ENCODE measurements at places on chromosomes 4 and X.

DNA sequence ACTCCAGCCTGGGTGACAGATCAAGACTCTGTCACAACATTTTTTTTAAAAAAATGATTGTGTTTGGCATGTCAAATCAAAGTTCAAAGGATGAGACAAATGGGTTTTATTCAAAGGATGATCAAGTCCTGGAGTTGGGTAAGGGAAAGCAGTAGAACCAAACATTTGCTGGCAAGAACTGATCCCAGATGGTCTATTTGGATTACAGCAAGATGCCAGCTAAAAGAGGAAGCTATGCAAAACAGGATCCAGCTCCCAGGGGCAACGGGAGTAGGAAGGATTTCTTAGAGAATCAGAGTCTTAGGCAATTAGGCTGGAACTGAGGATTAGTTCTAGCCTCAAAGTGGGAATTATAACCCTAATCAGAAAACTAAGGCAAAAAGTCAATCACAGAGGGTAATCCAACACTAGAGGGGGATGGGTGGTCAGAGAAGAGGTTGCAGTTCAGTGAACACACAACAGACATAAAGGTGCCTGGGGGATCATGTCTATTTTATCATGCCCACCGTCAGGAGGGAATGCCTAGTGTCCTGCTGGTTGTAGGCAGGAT lies 133.0 kb upstream of the PLS3 start:
- H3K27ac ChIP-seq: no peak overlapping the region
- H3K27me3 ChIP-seq: peaks cover 43% of the 10 kb centered on the region
- H3K36me3 ChIP-seq: no peaks in the 10 kb centered on the region
- H3K4me3 ChIP-seq: no peak overlapping the region
- no peak for DNase-seq

GRCh38 chr4:10898072-10898471 lies 213.5 kb upstream of the CLNK start:
- H3K36me3 ChIP-seq: no peaks in the 10 kb centered on the region
- no peak overlapping the region for H3K27ac ChIP-seq
- H3K4me3 ChIP-seq: no peak overlapping the region
- no peak for DNase-seq

DNA sequence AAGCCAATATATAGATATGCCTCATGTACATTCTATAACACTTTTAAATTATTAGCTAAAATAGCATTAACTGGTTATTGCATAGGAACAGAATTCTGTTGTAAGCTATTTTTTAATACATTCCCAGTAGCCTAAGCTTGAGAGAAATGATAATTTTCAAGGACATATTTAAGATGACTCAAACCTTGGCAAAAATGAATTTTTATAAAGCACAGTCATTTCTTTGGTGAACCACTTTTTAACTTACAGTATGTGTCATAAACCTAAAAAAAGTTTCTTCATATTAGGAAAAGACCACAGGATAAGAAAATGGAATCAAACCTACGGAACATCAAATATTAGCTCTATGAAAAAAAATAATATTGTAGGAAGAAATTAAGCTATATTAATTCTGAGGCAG lies 986.3 kb downstream of the STIM2 start:
- no peaks in the 10 kb centered on the region for H3K27me3 ChIP-seq
- no peaks in the 10 kb centered on the region for H3K36me3 ChIP-seq
- H3K4me3 ChIP-seq: no peak overlapping the region
- no peak overlapping the region for H3K27ac ChIP-seq
- no peak for DNase-seq

DNA sequence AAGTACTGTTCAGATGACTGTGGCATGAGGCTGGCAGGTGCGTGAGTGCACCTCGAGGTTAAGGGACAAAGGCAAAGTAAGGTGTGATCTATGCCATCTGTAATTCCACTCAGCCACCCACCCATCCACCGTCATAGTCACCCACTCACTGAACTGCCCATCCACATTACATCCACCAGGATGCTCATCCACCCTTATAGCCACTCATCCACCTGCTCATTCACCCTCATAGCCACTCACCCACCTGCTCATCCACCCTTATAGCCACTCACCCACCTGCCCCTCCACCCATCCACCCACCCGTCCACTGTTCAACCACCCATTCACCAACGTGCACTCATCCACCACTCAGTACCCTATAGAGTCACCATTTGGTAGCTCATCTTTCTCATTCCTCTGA lies 64.1 kb upstream of the UXT start:
- peaks cover 31% of the 10 kb centered on the region for H3K27me3 ChIP-seq
- no peaks in the 10 kb centered on the region for H3K36me3 ChIP-seq
- no peaks in the 10 kb centered on the region for H3K4me1 ChIP-seq
- H3K4me3 ChIP-seq: no peak overlapping the region
- no peak for DNase-seq

GRCh38 chrX:40018041-40018440 lies 79.7 kb downstream of the BCOR start:
- DNase-seq: no peak
- no peak overlapping the region for H3K4me3 ChIP-seq
- peaks cover 25% of the 10 kb centered on the region for H3K27me3 ChIP-seq
- H3K27ac ChIP-seq: no peak overlapping the region
- H3K4me1 ChIP-seq: peaks cover 21% of the 10 kb centered on the region

DNA sequence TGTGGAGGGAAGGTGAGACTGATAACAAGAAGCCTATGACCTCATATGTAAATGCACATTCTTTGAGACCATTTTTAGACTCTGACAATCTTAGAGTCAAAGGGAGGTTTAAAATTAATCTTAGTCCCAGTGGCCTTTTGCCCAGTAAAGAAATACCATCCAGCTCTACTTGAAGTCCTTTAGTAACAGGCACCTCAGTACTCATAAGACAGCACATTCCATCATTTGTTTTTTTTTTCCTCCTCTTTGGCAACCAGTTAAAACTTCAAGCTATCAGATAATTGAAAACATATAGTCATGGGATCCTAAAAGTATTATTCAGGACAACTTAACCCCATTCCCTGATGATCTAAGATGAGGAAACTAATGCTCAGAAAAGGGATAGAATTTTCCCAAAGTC lies 4.6 kb downstream of the EDA2R start:
- no peak overlapping the region for H3K27ac ChIP-seq
- H3K27me3 ChIP-seq: peaks cover 27% of the 10 kb centered on the region
- no peaks in the 10 kb centered on the region for H3K36me3 ChIP-seq
- peaks cover 1% of the 10 kb centered on the region for H3K4me1 ChIP-seq
- H3K4me3 ChIP-seq: no peak overlapping the region

DNA sequence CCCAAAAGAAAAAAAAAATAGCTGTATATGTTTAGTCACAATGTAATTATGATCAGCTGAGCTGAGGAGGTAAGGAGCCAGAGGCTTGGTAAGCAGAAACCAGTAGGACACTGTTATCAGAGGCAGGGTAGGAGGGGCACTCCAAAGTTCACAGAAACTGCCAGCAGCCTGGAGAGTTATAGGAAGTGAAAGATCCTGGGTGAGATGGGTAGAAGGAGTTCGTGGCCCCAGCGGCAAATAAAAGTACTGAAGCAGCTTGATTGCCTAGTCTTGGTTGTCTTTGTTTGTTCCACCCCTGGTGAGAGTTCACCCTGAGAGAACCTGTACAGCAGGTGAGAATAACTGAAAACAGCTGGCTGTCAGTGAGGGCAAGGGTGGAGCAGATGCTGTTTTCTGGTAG lies 340.8 kb downstream of the ADGRL3 start:
- H3K4me1 ChIP-seq: no peaks in the 10 kb centered on the region
- H3K36me3 ChIP-seq: no peaks in the 10 kb centered on the region
- DNase-seq: no peak
- H3K27ac ChIP-seq: no peak overlapping the region

- H3K27ac ChIP-seq: no peak overlapping the region
- no peak overlapping the region for H3K4me3 ChIP-seq
- DNase-seq: no peak
These were observed 63.8 kb upstream of the GATB start for GRCh38 chr4:151824656-151825055.

- H3K36me3 ChIP-seq: no peaks in the 10 kb centered on the region
- peak overlapping the region; percentile 47 for H3K4me3 ChIP-seq
- no peak for DNase-seq
- H3K4me1 ChIP-seq: peaks cover 38% of the 10 kb centered on the region
- peak overlapping the region; percentile 63 for H3K27ac ChIP-seq
These were observed 173.7 kb upstream of the LEF1 start for GRCh38 chr4:108342325-108342970.

DNA sequence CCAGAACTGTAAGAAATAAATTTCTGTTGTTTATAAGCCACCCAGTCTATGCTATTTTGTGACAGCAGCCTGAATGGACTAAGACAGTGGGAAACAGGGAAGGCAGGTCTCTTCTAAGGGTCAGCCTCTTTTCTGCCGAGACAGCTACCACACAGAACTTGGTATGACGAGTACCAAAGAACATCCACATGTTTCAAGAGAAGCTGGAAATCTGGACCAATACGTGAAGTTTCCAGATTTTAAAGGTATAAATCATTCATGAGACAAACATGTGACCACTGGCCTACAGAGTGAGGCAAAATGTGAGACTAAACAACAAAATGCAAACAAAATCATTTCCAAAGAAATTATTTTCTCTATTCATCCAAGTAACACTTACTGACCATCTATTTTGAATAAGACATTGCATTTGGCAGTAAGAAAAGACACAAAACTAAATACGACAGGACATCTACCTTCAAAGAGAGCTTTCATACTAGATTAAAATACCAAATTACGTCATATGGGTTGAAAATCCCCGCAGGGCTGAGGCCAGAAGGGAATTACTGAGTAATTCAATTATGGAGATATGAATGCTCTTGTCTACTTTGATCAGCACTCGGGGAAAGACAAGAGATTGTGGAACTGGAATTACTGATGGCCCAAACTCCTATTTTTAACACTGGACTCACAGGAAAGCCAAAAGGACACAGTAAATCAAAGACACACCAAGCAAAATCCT lies 7.2 kb downstream of the SCARB2 start:
- no peak for DNase-seq
- H3K4me1 ChIP-seq: peaks cover 41% of the 10 kb centered on the region
- no peaks in the 10 kb centered on the region for H3K27me3 ChIP-seq
- H3K36me3 ChIP-seq: no peaks in the 10 kb centered on the region
- H3K4me3 ChIP-seq: no peak overlapping the region

- no peak overlapping the region for H3K4me3 ChIP-seq
- no peak overlapping the region for H3K27ac ChIP-seq
- no peaks in the 10 kb centered on the region for H3K36me3 ChIP-seq
- no peak for DNase-seq
- no peaks in the 10 kb centered on the region for H3K4me1 ChIP-seq
- no peaks in the 10 kb centered on the region for H3K27me3 ChIP-seq
These were observed 45.6 kb downstream of the CCDC149 start for GRCh38 chr4:24867251-24867650.

GRCh38 chr4:145865274-145865941 lies 73.2 kb downstream of the ZNF827 start:
- DNase-seq: no peak
- peaks cover 88% of the 10 kb centered on the region for H3K36me3 ChIP-seq
- H3K27me3 ChIP-seq: no peaks in the 10 kb centered on the region
- no peak overlapping the region for H3K4me3 ChIP-seq
- H3K27ac ChIP-seq: peak overlapping the region; percentile 9

GRCh38 chr4:147638942-147639341 lies 21.7 kb downstream of the TMEM184C start:
- H3K4me1 ChIP-seq: peaks cover 23% of the 10 kb centered on the region
- H3K4me3 ChIP-seq: no peak overlapping the region
- peak overlapping the region; percentile 66 for H3K27ac ChIP-seq
- DNase-seq: no peak
- no peaks in the 10 kb centered on the region for H3K27me3 ChIP-seq
- H3K36me3 ChIP-seq: peaks cover 91% of the 10 kb centered on the region
